ENCODE measurements at places on chromosomes 3 and 15.

GRCh38 chr3:4512895-4513616, 19.9 kb downstream of the ITPR1 start:
- DNase-seq, result no peak

GRCh38 chr3:60399292-60399691, 852.0 kb downstream of the FHIT start:
- DNase-seq, result no peak

DNA sequence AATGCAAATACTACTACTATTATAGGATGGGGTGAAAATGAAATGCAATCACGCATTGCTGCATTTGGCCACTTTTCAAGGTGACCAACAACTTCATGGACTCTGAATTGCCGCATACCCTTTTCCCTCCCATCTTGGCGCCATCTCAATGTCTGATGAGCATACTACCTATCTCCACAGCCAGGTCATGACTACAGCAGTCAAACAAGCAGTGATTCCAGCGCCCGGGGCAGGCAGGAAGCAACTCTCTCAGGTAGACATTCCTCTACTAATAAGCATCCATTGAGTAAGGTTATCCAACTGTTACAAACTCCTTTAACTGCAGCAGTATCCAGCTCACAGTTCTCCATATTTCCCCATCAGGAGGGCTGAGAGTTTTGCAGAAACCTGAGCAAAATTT, 155.4 kb downstream of the ADAMTS17 start:
- no peak for DNase-seq

DNA sequence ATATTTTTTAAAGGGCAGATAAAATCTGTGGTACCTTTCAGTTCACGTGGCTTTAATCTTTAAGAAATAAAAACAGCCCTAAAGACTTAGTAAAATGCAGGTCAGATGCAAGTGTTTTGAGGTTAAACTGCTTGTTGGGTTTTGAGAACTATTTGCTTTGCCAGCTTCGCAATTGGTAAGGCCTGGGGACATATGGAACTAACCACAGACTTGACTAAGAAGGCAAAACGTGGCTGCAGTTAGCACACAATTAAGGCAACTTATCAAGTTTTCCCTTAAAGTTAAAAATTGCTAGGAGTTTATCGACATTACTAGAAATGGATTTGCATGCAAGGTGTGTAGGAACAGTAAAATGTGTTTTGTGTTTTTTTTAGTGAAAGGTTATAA, 206.9 kb downstream of the ZNF385D start:
- DNase-seq, result no peak

DNA sequence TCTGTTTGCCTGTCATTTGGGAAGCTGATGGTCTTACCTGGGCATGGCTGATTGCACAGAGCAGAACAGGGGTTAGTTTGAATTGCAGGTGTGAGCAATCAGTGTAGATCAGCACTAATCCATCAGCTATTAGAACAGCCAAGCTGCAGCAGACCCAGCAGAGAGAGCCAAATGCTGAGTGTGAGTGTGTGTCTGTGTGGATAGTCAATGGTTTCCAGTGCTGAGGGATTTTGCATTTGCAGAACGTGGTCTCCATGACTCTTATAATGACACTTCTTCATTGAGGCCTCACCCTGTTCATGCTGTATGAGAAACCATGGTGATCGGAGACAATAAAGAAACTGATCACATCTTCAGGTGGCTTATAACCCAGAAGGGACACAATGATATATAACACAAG, 312.1 kb downstream of the SOX2 start:
- no peak for DNase-seq

- no peak for DNase-seq
These were observed 9.6 kb upstream of the RAD51 start for GRCh38 chr15:40685376-40685775.

- DNase-seq, result no peak
These were observed 753.4 kb upstream of the CFAP20DC start for GRCh38 chr3:59803268-59803667.

GRCh38 chr3:79361748-79362378, 405.9 kb downstream of the ROBO1 start:
- peak; percentile 71 for DNase-seq

Data from astrocyte of the spinal cord (primary cell).